Effector CD8-positive, alpha-beta T cell (primary cell): ENCODE measurements at places on chromosomes 1 and 21.

DNA sequence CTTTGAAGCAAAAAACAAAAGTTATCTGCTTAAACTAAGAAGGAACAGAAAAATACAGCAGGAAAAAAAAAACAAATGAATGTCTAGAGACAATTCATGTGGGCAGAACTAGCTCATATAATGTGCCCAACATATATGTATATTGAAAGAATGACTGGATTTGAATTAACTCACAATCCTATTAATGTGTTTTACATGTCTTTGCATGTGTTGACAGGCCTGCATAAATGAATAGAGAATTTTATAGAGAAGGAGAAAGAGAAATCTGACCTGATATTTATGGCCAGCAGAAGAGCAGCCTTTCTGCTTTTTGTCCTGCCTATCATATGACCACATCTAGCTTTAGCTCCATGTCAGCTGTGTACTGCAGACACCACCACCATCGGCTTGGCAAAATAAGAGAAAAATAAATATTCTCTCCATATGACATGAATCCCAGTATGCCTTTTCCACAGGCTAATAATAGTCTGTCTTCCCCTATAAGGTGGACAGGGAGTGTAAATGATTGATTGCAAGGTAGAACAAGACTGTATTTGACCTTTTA lies 171.5 kb upstream of the PALMD start:
- DNase-seq, result no peak

- DNase-seq, result no peak
These were observed 65.3 kb upstream of the ZNF326 start for GRCh38 chr1:89929467-89930063.

- no peak for DNase-seq
These were observed 97.5 kb downstream of the DENND1B start for GRCh38 chr1:197677752-197678295.

GRCh38 chr1:201454608-201455007 lies 14.4 kb downstream of the PHLDA3 start:
- no peak for DNase-seq

- no peak for DNase-seq
These were observed 497 bp downstream of the FBXO44 start for GRCh38 chr1:11654939-11655808.

GRCh38 chr1:215835951-215836350 lies 268.8 kb downstream of the KCTD3 start:
- no peak for DNase-seq

DNA sequence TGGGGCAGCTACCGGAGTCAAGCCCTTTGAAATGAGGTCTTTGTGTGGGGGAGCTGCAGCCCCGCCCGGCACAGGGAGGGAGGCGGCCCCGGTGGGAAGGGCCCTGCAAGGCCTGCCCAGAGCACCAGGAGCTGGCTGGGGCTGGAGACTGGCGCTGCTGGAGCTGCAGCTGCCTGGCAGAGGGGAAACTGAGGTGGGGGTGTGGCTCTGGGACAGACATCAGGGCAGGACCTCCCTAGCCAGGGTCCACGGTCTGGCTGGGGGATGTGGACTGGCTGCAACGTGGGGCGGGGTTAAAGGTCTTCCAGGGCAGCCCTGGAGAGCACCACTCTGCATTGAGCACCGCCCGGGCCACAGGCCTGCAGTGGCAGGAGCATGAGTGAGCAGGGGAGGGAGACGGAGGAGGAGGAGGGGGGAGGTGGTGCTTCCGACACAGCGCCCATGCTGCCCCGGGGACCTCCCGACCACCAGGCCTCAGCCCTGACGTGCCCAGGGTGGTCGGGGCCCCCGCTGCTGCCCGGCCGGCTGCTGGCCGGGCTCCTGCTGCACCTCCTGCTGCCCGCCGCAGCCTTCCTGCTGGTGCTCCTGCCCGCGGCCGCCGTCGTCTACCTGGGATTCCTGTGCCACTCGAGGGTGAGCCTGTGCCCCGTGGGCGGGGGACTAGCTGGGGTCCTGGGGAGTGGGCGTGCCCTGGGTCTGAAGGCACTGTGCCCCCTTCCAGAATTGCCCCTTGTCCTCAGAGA lies 4.8 kb upstream of the ANKRD65 start:
- DNase-seq, result no peak

DNA sequence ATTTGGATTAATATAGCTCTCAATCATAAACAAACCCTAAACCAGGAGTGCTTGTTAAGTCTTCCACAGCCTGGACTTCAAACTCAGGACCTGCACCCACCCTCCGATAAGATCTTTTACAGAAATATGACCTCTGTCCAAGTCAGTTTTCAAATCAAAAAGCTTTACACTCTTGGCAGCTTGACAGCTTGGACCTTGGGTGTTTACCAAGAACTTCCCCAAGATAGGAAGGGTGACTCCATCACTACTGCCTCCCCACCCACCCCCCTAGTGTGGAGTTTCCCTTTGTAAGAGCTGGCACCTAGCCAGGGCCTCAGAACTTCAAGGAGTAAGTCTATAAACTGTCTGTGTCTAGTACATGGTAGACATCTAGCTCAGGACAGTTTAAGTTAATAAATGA lies 9.6 kb downstream of the BCAR3 start:
- DNase-seq, result no peak

DNA sequence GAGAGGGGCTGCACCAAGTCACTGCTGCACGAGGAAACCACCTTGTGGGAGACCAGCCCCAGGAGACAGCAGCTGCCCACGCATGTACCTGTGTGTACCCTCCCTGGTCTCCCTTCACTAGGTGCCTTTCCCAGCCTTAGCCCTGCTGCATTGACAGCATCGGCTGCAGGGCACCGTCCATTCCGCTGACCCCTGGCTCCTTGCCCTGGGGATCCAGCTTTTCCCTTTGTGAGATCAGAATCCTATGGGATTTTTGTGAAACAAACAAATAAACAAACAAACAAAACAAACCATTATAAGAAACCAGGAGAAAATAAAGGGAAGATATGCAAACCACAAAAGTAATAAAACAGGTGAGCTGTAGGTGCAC lies 2.1 kb downstream of the STUM start:
- DNase-seq, result no peak

DNA sequence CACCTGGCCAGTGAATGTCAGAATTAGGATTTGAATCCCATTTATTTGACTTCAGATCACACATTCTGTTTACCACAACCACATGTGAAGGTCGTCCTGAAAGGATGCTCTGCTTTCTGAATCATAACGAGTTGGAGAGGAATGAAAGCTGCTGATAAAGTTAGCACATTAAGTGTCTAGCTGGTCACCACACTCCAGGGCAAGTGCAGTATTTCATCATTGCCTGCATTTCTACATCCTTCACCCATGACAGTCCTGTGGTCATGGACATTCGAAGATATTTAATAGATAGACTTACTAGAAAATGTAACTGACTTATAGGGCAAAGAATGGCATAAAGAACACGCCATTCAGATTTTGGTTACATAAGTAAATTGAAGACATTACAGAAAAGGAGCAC lies 52.7 kb upstream of the ST6GALNAC3 start:
- no peak for DNase-seq

DNA sequence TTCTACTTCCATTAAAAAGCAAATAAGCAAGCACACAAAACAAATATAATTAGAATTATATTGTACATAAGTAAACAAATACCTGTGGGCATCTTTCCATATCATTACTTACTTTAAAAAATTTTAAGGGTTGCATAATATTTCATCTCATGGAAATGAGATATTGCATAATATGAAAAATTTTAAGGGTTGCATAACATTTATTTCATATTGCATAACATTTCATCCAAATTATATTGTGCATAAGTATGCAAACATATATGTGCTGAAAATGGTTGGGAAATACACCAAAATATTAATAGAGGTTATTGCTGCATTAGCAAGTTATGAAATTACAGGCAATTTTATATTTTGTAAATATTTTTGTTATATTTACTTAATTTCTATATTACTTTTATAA lies 213.7 kb downstream of the KCNH1 start:
- DNase-seq, result no peak

DNA sequence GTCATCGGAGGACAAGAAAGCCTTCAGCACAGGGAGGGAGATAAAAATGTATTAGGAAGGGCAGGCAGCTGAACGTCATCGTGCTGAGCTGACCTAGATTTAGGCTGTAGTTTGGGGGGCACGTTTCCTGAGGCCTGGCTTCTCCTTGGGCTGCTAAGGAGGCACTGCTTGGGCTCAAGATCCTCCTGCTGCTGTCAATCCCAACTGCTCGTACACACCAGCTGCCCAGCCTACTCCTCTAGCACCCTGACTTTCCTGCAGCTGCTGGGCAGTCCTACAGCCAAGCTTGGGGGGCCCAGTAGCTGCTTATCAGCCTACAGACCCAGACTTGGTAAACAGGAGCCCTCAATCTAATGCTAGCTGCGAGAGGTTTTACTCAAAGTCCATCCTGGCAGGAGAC lies 6.2 kb downstream of the TMEM35B start:
- DNase-seq, result no peak

DNA sequence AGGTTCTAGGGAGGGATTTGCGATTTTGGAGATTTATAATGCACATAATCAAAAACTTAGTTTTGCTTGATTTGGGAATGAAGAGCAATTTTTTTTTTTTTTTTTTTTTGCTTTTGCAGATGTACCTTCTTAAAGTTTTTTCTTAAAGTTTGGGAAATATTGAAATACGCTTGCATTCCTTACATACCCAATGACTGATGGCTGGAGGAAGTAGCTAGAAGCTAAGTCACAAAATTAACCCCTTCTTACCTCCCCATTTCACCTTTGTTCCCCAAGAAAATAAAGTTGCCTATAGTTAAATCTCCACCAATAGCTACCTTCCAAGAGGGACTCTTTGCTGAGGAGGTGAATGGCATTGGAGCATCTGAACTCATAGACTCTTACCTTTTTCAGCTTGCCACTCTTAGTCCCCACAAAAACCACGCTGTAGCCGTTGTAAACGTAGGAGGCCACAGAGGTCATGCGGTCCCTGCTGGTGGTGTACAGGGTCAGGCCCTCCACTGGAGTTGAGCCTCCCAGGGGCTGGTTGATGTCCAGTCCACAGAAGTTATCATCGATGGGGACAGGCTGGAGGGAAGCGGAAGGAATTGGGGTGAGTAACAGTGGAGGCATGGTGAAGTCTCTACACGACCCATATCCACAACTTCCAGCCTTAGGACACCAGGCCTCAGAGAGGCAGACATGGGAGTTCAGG lies 34.1 kb downstream of the PLXNA2 start:
- no peak for DNase-seq

- no peak for DNase-seq
These were observed 32.7 kb downstream of the HSPG2 start for GRCh38 chr1:21904454-21904703.

DNA sequence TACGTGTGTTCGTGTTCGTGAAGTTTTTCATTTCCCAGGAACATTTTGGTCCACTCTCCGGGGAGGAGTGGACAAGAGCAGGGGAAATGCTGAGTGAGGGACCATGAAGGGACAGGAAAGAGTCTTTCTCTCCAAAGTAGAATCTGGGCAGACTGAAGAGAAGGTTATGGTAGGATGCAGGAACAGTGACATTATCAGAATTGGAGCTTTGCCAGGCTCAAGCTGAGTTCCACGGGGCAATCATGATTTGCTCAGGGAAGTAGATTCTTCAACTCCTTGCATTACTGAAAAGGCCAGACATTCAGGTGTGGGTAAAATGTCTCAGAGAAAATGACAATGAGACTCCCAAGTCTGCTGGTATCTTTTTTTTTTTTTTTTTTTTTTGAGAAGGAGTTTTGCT lies 16.6 kb downstream of the ATP1A4 start:
- DNase-seq, result no peak

- no peak for DNase-seq
These were observed 103.9 kb upstream of the C1orf174 start for GRCh38 chr1:4003846-4004505.

- DNase-seq, result no peak
These were observed 61.8 kb upstream of the LAMC2 start for GRCh38 chr1:183124259-183124658.

- no peak for DNase-seq
These were observed 7.0 kb downstream of the TINAGL1 start for GRCh38 chr1:31583082-31583994.

GRCh38 chr1:240797050-240797449 lies 185.1 kb upstream of the GREM2 start:
- DNase-seq, result no peak

DNA sequence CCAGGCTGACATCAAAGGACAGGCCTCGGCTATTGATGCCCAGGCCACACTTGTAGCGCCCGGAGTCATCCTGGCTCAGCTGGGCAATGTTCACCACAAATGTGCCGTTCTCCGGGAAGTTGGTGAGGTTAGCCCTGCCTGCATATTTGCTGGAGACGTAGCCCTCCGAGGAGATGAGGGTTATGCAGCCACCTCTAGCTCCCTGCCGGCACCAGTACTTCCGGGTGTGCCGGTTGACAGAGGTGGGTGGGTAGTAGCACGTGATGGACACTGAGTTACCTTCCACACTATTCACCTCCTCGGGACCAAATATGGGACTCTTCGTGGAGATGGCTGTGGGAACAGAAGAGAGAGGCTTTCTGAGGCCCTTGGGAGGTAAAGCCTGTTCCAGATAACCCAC lies 7.1 kb downstream of the PIGR start:
- no peak for DNase-seq

GRCh38 chr1:179966551-179966950 lies 11.9 kb downstream of the CEP350 start:
- no peak for DNase-seq

DNA sequence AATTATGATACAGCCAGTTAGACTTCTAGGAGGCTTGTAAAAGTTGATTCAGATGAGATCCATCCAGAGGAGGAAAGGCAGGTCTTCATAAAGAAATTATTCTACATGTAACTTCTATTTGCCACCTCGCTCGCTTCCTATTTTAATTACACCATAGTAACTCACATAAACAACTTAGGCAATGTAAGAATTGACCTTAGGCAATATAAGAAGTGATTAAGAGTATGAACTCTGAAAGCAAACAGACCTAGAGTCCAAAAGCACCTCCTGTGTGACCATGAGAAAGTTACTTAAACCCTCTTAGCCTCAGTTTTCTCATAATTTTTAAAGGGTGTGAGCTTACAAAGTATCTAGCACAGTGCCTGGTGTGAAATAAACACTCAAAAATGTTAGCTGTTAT lies 192.7 kb upstream of the NFIA start:
- DNase-seq, result no peak

DNA sequence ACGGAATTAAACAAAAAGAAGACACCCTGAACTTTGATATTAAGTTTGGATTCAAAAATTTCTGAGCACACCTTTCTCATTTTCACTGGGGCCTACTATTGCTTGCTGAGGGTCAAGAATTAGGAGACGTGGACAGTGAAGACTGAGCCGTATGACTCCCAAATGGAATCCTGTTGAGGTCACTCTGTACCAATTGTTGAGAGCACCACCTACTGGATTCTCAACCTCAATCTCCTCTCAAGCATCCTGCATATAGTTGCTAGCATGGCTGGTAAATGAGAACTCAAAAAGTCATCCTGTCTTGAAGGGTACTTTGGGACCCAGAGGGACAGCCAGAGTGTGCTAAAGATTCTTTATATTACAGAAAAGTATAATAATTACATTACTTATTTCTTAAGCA lies 20.2 kb upstream of the MTR start:
- DNase-seq, result no peak

- DNase-seq, result peak; percentile 21
These were observed 21.8 kb downstream of the ATF3 start for GRCh38 chr1:212630158-212630900.

GRCh38 chr1:65703853-65704252 lies 88.8 kb upstream of the PDE4B start:
- DNase-seq, result no peak

- DNase-seq, result no peak
These were observed 41.2 kb downstream of the LMO4 start for GRCh38 chr1:87369736-87370478.

GRCh38 chr1:23575226-23575810 lies 16.0 kb upstream of the ID3 start:
- no peak for DNase-seq

GRCh38 chr1:152035539-152036266 lies 1.1 kb downstream of the S100A11 start:
- no peak for DNase-seq
